Left renal cortex interstitium (tissue), 4 donors: ENCODE measurements at places on chromosomes 11 and 22. TPM values are rescaled to one million over a fixed set of nuclear protein-coding genes. Genes with fewer than 3 reads are reported as not detected.

DNA sequence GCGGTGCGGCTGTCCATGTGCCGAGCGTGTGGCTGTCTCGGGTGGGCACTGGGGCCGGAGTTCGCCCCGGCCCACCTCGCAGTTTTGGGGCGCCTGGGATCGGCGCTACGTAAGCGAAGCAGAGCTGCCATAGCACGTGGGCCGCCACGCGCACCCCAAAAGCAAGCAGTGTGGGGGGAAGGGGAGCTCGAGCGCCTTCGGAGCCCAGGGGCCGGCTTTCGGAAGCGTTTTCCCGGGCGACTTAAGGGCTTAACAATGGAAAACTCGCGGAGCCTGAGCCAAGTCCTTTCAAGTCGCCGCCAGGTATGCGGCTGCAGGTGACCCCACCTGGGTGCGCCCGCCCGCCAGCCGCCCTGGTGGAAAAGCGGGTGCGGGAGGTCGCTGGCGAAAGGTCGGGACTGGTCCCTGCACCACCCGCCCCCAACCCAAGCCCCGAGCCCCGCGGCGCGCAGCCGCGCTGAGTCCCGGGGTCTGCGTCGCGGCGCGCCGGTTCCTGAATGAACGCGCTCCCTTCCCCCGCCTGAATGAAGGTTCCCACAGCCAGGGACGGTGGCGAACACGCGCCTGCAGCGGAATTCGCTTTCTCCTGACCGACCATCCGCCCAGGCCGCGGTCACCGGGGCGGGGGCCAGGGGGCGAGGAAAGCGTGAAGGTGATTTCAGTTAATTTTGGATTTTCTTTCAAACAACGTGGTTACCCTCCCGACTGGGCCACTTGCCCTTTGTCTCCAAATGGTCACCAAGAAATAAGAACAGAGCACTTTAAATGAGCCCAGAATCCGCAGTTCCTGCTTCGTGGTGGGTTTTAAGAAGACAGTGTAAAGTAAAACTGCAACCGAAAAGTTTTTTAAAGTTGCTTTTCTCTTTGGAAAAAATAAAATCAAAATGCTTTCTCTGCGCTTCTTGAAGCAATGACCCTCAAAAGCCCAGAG, 2.8 kb upstream of the CCND1 start:
- DNase-seq: no peak

The MS4A8 gene
- polyA plus RNA-seq: not detected

- DNase-seq: no peak
Observed at GRCh38 chr11:66853242-66854229, 3.3 kb upstream of the LRFN4 start.

The PLXNB2 gene
- polyA plus RNA-seq: 275 TPM

DNA sequence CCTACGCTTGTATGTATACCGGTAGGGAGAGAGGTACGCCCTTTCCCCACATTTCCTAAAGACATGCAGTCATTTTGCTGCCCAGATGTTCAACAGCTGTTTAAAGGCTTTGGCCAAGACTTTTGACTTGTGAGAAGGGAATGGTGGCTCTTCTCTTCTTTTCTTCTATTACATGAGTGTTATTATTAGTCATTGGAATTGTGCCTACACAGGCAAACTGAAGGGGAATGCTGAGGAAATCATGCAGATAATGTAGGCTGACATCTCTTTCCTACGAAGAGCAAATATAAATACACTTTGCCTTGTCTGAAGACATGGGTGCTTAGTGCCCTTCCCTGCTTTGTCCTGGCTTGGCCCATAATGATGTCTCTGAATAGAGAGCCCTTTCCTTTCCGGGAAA, 194.3 kb upstream of the NARS2 start:
- DNase-seq: no peak

The TEX54 gene
- not detected for polyA plus RNA-seq

- no peak for DNase-seq
Observed at GRCh38 chr11:33598426-33599069, 102.1 kb downstream of the C11orf91 start.

The TMA7B gene
- not detected for polyA plus RNA-seq

The BCO2 gene
- 2.1 TPM for polyA plus RNA-seq

The LMO2 gene
- polyA plus RNA-seq: 26.7 TPM

DNA sequence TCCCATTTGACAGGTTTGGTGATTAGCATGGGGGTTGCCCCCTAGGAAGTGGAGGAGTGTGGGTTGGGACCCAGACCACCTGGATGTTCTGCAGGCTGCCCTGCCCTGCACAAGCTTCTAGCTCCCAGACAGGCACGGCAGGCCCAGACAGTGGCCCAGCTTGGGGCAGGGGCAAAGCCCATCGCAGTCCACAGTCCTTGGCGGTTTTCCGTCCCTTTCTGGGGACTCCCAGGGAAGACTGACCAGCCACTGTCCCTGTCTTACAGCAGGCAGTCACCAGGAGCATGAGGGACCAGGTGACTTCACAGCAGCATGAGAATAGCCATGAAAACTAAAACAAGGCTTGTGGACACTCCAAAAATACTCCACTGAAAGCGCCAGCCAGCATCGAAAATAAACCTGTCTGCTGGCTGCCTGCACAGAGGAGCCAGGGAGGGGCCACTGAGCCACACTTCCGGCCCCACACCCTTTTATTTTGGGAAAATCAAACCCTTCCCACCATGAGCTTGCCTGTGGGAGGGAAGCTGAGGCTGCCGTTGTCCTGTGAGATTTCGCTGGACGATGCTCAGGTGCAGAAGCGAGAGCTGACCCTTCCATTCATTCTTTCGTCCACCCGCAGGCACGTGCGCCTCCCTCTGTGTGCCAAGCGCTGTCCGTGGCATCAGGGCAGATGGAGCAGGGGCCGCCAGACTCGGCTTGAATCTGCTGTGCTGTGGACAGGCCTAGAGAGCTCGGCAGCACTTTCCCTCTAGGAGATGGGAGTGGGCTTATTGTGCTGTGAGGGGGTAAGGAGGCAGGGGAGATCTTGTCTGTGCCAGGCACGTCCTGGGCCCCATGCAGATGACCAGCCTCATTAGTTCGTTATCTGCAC, 28.0 kb downstream of the FADD start:
- no peak for DNase-seq

- DNase-seq: no peak
Observed at GRCh38 chr11:1486054-1486825, at the start of gene MOB2. MOB2 (minus strand) TSS chr11:1486779; CDS start chr11:1486556, 223 bp downstream.

GRCh38 chr11:122100756-122101080, 15.3 kb downstream of the BLID start:
- no peak for DNase-seq

The NAALAD2 gene
- polyA plus RNA-seq: 28.9 TPM

DNA sequence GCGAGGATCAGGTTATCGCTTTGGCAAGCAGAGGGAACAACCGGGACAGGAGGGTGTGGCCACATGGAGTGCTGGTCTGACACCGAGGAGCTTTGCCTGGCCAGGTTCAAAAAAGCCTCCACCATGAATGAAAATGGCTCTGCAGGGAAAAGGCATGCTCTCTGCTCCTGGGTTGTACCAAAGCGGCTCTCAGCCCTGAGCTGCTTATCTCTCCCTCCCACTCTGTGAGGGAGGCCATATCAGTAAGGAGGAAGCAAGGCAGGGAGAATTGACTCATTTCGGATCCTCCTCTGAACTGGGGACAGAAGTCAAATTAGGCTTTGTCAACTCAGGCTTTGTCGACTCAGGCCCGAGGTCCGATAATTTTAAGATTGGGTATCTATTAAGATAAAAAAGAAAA, 82.9 kb upstream of the CRTAM start:
- no peak for DNase-seq

GRCh38 chr11:114738954-114739353, 60.6 kb downstream of the NXPE2 start:
- DNase-seq: no peak

The PRRG4 gene
- polyA plus RNA-seq: 5.6 TPM

The TREH gene
- polyA plus RNA-seq: 1.7 TPM

DNA sequence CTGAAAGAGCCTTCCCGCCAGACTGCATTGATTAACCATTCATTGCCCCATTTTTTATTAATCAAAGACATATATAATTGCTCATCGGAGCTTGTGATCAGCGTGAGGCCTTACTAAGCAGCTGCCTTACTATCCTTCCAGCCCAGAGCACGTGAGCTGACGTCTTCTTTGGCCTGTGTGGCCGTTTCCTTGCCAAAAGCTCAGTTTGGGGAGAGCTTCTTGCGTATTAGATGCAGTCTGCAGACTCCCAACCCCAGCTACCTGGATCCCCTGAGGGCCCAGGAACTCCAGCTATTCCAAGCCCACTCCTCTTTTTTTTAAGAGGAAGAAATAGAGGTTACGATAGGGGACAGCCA, 784 bp upstream of the SLC43A3 start:
- no peak for DNase-seq
